Neural progenitor cell (in vitro differentiated cells): ENCODE measurements at places on chromosomes 12 and 14.

GRCh38 chr12:129903092-129903945 is 506 bp downstream of the TMEM132D start:
- peak; percentile 57 for DNase-seq

DNA sequence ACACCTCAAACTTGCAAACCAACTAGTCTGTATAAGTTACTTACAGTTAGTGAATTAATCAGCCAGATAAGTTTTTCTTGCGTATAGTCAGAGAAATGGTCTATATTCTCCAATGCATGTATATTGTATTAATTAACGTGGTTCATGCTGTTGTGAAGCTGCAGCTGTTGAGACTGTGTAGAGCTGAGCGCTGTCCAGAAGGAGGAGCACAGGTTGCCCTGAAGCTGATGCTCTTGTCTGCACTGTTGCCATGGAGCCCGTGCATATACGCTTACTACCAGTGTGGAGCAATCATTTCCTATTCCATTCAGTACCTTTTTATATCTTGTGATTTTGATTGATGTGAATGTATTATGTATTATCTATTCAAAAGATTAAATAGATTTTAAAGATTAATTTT is 74.3 kb upstream of the ARID2 start:
- DNase-seq = peak; percentile 39

DNA sequence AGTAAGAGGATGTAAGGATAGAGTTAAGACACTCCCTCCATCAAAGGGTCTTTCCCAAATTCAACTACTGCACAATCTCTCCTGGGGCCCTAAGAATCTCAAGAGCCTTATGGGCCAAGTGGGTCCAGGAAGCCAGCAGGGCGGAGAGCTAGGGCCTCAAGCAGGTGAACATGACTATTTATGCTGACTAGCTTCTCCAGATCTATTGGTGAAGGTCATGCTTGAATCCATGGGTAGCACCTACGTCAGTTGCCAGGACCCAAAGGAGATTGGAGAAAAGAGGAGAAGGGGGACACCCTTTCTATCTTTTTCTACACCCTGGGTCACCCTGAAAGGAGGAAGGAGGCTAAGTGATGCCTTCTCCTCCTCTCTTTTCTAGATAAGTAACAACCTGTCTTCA is 534.2 kb upstream of the MIS18BP1 start:
- DNase-seq = no peak

DNA sequence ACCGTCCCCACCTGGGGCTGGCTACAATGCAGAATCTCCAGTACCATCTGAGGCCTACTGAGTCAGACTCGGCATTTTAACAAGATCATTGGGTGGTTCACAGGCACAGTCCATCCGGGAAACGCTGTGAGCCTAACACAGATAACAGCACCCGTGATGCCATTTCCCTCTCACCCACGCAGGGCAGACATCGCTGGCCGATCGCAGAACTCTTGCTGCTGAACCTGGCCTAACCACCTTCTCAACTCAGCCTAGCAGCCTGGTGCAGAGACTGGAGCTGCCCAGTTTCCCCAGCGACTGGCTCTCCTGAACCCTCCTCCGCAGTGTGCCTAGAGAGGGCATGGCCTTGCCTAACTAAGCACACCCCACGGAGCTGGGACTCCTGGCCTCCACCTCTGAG is 83.3 kb downstream of the NCOR2 start:
- no peak for DNase-seq

GRCh38 chr14:48954446-48954845 is 631.7 kb downstream of the RPS29 start:
- no peak for DNase-seq

- no peak for DNase-seq
These were observed 271.6 kb upstream of the CRY1 start for GRCh38 chr12:107364875-107365518.

DNA sequence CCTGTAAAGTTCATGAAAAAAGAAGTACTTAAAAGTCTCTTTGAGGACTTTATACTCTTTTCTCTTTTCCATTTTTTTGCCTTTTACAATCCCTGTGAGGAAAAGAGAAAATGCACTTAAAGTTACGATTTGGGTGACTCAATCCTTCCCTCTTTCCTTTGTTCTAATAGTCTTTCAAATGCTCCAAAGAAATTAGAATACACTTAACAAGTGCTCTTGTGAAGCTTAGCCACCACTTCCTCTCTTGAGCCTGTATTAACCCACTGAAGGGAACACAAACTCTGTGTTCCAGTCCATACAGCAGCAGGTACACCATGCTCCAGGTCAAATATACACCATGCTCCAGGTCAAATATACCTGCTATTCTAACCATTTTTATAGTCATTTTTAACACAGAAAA is 581.1 kb upstream of the MGAT4C start:
- peak; percentile 18 for DNase-seq
